ENCODE measurements at places on chromosomes 6 and 20.

- DNase-seq = no peak
Observed at GRCh38 chr6:14951704-14952103, 294.2 kb upstream of the JARID2 start.

DNA sequence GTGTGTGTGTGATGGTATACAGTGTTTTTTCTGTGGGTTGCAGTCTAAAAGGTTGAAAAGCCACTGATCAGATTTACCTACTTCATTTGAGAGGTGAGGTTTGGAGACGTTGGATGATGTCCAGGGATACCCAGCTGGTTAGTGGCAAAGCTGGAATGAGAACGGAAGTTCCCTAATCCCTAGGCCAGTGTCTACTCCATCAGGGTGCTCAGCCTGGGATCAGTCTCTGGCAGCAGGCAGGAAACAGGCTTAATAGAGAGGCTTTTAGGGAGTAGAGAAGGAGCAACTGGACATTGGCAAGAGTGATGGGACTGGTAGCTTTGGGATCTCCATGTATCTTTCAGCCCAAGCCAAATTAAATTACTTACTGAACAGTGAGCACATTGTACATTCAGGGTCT, 80.7 kb downstream of the C6orf52 start:
- DNase-seq = no peak

GRCh38 chr20:36720510-36720909, 25.4 kb downstream of the NDRG3 start:
- no peak for DNase-seq

DNA sequence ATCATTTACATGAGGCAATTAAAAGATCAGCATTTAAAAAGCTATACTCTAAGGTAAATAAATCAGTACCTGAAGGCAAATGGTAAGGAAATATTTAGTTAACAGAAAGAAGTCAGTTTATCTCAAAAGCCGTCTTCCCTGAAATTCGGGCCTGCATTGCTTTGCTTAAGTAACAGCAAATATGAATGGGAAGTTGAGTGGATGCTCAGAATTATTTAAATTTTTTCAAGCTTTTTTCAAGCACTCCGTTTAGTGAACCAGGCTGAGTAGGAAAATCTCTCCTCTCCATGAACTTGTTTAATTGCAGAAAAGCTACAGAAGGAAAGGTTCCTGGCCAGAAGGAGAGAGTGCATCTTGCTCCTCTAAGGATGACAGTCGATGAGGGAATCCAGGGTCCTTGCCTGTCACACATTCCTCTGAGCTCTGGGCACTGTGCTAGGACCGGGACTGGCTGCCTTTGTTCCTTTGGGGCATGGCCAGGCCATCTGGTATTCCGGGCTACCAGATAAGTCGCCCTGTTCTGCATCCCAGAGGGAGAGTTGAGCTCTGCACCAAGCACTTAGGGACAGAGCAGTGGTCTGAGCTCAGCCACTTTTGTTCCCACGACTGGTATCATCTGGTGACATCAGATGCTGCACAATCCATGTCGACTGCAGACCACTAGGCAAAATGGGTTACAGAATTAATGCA, 77.6 kb downstream of the RIN2 start:
- no peak for DNase-seq

DNA sequence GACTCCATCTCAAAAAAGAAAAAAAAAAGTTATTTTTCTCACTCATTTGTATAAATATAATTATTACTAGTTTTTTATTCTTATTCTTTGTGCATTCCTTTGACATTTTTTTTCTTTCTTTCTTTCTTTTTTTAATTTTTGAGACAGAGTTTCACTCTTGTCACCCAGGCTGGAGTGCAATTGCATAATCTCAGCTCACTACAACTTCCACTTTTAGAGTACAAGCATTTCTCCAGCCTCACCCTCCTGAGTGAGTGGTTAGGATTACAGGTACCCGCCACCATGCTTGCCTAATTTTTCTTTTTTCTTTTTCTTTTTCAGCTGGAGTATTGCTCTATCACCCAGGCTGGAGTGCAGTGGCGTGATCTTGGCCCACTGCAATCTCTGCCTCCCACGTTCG, 51.4 kb upstream of the JARID2 start:
- no peak for DNase-seq

- no peak for DNase-seq
Observed at GRCh38 chr6:68559070-68559469, 76.0 kb upstream of the ADGRB3 start.

GRCh38 chr6:90454836-90455427, 131.9 kb downstream of the MAP3K7 start:
- no peak for DNase-seq

DNA sequence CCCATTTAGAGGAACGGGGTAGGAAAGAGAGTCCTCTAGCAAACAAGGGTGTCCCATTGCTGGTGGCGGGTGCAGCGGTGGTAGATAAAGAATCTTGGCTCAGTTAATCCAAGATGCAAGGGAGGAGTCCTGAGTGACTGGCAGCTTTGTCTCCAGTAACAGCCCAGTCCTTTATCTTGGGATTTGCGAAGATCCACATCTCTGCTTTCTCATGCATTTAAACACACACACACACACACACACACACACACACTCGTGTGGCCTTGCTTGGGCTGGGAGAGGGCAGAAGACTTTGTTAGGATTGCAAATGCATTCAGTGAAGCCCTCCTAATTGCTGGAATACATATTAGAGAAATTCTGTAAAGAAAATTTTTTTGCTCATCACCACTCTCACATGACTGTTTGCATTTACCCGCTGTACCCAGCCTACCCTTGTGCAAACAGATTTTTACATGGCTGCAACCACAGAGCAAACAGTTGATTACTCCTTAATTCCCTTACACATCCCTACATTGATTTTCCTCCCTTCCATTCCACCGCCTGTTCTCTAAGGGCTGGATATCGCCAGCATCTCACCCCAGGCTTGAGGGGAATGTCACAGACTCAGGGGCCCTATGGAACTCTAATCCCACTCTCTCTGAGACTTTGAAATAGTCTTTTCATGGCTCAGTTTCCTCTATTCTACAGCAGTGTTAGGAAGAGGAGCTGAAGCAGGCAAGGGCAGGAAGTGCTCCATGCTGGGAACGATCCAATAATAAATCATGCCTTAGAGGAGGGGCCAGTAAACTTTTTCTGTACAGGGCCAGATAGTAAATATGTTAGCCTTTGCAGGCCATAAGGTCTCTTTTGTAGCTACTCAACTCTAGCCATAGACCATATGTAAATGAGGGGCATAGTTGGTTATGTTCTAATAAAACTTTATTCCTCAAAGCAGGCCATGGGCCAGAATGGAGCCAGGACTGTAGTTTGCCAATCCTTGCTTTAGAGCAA, 3.5 kb downstream of the C6orf132 start:
- no peak for DNase-seq

DNA sequence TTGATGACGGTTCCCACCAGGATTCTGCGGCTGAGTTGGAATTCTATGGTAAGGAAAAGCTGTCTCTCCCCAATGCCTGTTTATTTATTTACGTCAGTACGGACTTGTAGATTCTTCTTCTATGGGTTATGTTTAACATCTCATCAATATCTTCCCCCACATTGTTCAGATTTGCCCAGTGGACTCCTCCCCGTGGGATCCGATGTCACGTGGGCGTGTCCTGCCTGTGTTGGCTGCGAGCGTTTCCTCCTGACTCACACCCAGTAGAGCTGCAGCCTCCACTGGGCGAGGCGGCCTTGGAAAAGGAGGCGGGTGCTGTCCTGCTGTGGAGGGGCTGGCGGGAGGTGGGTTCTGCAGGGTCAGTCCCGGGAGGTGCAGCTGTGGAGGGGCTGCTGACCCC, 46.8 kb upstream of the SLCO4A1 start:
- DNase-seq = no peak

DNA sequence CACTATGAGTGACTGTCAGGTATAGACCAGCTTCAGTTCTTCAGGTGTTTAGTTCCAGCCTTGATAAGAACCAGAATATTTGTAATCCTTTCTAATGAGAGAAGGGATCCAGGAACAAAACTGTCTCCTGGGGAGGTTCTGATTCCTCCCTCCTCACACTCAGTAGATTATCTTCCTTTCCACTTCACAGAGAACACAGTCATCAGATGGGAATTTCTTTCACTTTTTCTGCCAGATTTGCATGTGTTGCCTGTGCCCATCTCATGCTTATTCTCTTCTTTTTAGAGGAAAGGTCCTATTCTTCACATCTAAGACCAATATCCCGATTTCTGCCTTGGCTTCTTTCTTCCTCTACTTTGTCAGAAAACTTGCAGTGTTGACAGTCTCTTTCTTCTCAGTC, 50.8 kb downstream of the CD109 start:
- no peak for DNase-seq

- DNase-seq = no peak
Observed at GRCh38 chr20:46371656-46372055, 34.8 kb downstream of the ELMO2 start.

DNA sequence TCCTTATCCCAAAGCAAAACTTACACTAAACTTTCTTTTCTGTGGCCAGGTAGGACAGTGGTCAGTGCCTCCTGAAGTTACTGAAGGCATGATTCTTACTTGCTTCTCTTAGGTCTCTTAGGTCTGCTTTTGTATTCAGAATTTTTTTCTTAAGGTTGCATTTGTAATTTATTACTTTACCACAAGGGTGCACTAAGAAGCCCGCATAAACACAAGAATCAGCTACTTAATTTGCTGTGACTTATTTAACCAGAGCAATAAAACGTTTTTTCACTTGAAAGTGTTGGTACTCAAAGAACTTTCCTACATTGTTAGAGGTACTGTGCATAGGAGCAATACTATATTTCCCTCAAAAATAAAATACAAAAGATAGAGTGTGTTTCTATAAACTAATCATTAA, 75.4 kb upstream of the LAMA2 start:
- no peak for DNase-seq

DNA sequence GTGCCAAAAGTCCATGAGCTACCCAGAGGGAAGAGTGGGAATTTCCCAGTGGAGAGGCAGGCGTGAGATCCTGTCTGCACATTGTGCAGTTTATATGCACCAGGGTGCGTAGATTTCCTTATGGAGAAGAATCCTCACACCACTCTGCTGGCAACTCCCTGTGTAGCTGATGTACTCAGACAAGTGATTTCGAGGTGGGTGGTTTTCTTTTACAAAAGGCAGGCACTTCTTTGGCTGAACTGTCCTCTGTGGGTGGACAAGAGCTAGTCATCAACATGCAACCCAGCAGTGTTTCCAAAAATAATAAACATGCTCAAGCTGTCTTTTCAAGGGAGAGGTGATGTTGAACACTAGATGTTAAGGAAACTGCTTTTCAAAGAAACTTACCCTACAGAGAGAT, 121.7 kb upstream of the NXT1 start:
- DNase-seq = no peak

DNA sequence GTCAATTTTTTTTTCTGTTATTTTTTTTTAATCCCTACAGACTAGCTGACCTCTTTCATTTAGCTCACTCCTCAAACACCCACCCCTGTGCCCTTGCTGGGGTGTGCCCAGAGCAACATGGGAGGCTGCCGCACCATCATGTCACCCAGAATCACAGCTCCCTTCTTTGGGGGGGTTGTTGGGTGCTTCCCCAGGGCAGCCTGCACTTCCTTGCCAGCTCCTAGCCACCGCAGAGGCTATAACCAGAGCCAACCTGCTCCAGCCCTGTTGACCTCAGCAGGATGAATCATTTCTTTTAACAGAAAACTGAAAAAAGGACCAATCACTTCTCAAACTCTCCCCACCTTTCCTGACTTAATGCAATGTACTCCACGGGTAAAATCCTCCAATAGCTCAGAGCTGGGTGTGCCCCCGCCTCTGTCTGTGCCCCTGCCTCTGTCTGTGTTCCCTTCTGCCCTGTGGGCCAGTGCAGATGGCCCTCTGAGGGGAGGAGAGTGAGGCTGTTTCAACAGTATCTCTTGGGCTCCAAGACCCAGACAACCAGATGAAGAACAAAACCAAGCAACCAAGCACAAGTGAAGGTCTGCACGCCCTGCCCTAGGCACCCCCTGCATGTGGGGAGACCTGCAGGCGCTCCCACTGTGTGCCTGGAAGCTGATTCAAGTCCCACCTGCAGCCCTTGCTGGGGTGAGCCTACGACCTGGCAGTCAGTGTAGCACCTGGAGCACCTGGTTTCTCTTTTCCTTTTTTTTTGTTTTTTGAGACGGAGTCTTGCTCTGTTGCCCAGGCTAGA, 67.7 kb downstream of the PYGB start:
- no peak for DNase-seq

DNA sequence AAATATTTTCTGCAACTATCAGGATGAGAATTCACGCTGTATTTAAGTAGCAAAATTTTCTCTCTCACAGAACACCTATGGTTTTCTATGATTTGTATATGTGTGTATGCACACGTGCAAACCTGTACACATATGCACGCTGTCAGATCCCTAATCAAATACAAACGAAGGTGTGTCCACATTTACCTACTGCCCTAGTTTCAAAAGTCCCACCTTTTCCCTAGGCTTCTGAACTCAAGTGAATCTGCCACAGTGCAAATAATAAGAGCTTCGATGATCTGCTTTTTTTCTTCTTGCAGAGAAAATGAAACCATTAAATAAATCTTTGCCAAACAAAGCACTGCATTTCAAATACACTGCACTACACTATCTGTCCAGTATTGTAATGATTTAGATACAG, 6.5 kb downstream of the HIVEP2 start:
- DNase-seq = no peak

- no peak for DNase-seq
Observed at GRCh38 chr6:110422444-110422822, 7.1 kb upstream of the DDO start.

- DNase-seq = no peak
Observed at GRCh38 chr20:48621376-48622078, 206.3 kb downstream of the PREX1 start.

GRCh38 chr6:151067684-151068596, 171.8 kb upstream of the AKAP12 start:
- DNase-seq = no peak

- DNase-seq = no peak
Observed at GRCh38 chr6:130043344-130043743, 25.0 kb downstream of the L3MBTL3 start.

DNA sequence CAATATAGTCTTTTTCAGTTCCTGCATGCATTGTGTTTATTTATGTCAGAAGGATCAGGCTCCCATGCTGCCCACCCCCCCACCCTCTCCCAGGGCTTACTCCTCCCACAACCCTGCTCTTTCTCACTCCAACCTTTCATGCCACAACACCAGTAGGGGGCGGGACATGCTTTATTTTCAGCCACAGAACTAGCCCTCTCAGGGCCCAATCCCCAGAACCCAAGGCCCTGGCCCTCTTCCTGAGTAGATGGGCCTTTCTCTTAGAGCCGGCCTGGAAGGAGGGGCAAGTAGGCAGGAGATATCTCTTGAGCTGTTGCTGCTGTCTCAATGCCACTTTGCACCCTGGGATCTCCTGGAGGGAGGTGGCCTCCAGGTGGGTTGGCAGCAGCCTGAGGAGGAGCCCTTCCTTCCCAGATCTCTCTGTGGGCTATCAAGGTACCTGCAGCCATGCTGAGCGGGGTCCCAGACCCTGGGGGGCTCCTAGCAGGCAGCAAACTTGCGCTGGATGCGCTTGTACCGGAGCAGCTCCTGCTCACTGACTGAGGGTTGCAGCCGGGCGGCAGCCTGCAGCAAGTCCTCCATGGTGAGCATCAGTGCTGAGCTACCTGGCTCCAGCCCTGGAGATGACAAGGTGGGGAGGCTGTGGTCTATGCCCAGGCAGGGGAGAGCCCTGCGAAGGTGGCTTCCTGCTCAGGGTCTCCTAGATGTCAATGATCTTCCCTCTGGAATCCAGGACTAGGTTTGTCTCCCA, 3.5 kb downstream of the GNMT start:
- DNase-seq = no peak

Data from mesothelial cell of epicardium (in vitro differentiated cells).